Stimulated activated CD8-positive, alpha-beta memory T cell treated with anti-CD3 and anti-CD28 coated beads, Interleukin-7, amount 100 ng/mL, for 1 hour (primary cell): ENCODE measurements at places on chromosomes 16 and 17.

- DNase-seq: no peak
Measured at GRCh38 chr17:17680477-17681186, 626 bp upstream of the RAI1 start.

DNA sequence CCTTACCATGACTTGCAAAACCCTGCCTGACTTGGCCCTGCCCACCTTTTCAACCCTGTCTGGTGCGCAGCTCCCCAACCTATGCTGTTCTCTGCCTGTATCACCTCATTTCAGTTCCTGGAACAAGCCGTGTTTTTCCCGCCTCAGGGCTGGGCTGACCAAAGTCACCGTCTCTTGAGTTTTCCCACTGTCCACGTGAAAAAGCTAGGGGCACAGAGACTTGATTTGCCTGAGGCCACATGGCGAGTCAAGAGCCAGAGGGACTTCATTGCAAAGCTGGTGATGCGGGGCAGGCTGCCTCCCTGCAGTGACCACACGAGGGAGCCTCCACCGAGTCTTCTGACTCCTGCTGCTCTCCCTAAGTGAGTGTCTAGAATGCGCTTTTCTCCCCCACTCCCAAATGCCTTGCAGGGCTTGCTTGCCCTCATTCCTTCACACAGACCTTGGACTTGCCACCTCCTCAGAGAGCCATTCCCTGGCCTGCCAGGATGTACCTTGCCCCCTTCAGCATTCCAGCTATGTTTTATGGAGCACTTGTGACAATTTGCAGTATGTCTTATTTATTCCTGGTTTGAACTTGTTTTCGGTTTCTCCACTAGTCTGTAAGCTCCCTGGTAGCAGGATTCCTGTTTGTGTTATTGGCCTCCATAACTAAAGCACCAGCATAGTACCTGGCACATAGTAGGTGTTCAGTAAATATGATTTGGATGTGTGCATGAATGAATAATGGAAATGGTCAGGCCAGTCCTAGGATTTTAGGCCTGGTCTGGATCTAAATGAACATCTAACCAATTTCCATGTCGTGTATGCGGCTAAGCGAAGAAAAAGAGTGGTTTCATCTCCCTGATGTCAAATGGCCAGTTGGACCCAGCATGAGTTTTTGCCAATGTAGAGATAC is 252.3 kb downstream of the SNX29 start:
- no peak for DNase-seq

GRCh38 chr16:54974367-54974766 is 43.7 kb downstream of the IRX5 start:
- DNase-seq: no peak

DNA sequence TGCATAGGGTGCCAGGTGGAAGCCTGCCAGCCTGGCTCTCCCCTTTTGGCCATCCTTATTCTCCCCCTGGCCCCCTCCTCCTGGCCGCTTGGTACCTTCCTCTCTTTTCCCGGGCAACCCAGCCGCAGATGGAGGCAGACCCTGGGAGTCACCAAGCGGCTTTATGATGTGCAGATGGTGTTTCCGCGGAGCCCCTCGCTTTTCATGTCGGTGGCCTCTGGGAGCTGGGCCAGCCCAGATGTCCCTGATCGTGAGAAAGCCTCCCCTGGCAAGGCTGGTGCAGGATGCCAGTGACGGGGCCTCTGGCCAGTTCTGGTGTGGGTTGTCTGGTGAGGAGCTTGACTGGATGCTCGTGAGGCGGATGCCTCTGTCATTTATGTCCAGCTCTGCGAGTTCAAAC is 18.0 kb upstream of the BRD7 start:
- DNase-seq: no peak

DNA sequence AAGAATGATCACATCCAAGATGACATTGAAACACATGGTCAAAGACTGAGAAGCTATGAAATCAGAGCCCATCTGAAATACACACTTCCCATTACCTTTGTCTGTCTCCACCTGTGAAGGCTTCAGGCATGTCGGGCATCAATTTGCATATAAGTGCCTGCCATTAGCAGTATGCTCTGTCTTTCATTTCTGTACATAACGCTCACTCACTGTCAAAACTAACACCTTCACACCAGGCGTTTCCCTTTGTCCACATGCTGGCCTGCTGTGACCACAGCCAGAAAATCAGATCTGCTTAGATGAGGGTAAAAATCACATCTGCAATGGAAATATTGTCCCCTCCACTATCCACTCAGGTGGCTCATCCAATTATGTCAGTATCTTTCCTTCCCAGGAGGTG is 524.8 kb downstream of the TOX3 start:
- DNase-seq: no peak

- DNase-seq: no peak
Measured at GRCh38 chr16:81174644-81175324, 63.7 kb upstream of the BCO1 start.

DNA sequence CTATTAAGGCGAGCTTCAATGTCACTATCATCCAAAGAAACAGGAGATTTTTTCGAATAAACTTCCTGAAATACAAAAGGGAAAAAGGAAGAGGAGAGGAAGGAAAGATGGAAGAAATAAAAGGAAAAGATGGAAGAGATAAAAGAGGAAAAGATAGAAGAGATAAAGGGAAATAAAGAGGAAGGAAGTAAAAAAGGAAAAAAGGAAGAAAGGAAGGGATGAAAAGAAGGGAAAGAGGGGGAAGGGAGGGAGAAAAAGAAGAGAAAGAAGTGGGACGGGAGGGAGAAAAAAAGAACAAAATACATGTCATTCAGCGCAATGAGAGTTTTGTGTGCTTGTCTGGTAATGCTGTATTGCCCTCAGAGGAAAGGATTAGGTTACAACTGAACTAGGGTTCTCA is 62.2 kb downstream of the CEP112 start:
- DNase-seq: no peak

DNA sequence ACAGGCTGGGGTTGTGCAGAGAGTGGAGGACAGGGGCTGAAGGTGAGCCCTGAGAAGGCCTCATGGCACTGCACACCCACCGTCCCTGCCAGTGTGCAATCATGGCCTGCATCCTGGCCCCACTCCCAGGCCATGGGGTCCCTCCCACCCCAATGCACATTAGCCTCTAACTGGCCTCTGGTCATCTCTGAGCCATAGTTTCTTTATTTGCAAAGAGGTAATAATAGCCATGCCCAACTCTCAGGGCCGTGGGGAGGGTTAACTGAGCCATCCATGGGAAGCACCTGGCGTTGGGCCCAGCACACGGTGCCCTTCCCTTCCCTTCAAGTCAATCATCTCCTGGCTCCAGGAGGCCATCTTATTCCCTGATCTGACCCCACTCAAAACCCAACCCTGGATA is 10.8 kb upstream of the ITGA3 start:
- DNase-seq: no peak

GRCh38 chr17:64051153-64051552 is 30.7 kb upstream of the ICAM2 start:
- DNase-seq: no peak

- DNase-seq: no peak
Measured at GRCh38 chr17:37466471-37466870, 23.2 kb upstream of the DUSP14 start.

- no peak for DNase-seq
Measured at GRCh38 chr17:16511593-16511992, 19.6 kb upstream of the LRRC75A start.

DNA sequence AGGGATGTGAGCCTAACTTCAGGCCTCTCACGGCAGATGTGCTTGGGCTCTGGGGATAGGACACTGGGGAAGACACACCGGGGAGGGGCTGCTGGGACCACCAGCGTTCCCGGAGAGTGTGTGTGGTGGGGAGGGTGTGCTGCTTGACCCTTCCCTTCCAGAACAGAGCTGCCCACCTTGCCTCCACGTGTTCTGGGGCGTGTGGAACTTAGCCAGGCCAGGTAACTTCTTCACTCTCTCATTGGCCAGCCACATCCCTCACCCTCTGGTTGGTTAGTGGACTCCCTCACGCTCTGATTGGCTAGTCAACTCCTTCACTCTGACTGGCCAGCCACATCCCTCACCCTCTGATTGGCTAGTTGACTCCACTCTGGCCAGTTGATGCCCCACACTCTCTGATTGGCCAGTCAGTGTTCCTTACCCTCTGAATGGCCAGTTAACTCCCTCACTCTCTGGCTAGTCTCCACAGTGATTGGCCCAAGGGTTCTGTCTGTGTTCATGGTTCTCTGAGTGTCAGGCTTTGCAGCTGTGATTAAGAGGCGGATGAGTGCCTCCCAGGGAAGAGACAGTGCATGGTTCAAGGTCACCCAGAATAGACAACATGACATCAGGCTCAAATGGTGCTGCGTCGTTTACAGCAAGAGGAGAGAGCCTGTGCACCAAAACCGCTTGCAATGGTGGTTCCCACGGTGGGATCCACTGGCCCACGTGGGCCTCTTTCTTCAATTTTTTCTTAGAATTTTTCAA is 10.0 kb downstream of the TMEM235 start:
- no peak for DNase-seq

DNA sequence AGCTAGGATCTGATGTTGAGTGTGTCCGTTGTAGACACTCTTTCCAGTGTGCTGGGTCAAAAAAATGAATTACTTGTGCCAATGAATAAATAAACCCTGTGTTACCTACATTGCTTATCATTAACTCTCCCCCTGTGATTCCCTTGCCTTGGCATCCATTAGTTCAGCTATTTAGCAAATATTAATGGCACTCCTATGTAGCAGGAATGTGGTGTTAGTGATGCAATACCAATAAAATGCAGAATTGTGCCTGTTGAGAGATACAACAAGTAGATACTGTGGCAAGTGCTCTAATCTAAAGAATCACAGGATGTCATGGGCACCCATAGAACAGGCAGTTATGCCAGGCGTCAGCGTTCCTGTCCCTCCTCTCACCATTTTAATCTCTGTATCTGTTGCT is 343.2 kb downstream of the PMP22 start:
- no peak for DNase-seq

- no peak for DNase-seq
Measured at GRCh38 chr17:44277976-44278375, 10.0 kb upstream of the SLC4A1 start.

- no peak for DNase-seq
Measured at GRCh38 chr17:16971458-16972338, at the start of gene TNFRSF13B. TNFRSF13B (minus strand) TSS chr17:16972118; CDS start chr17:16972075, 43 bp downstream.
